Stimulated activated CD4-positive, alpha-beta T cell treated with anti-CD3 and anti-CD28 coated beads, Interleukin-2, amount 100 ng/mL, for 48 hours (primary cell): ENCODE measurements at places on chromosomes 4 and X.

DNA sequence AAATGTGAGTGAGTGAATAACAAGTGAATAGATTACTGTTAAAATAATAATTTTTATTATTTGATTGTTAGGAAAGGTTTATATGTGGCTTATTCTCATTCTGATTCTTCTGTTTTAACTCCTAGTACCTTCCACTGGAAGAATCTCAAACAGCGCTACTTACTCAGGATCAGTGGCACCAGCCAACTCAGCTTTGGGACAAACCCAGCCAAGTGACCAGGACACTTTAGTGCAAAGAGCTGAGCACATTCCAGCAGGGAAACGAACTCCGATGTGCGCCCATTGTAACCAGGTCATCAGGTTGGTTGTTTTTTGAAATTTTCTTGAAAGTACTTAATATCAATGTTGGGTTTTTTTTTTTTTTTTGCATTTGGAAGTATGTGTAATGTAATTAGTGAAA lies 117.6 kb upstream of the BMPR1B start:
- no peak for DNase-seq

DNA sequence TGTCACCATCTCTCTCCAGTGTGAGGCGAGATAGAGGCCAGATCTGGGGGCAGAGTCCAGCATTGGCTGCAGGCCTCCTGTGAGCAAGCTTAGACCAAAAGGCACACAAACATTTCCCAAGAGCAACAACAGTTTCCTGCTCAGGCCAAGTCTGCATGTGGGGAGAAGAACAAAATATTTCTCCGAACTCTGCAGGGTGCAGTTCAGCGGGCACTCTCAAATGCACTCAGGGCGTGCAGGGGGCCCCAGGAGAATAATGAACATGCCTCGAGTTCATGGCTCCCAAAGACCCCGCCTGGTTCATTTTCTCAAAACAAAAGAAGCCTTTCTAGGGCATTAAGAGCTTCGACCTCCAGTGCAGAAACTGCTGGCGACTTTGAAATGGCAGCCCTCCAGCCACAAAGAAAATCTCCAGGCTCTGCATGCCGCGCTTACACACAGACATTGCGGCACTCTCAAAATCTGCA lies 57.8 kb upstream of the HELT start:
- no peak for DNase-seq

DNA sequence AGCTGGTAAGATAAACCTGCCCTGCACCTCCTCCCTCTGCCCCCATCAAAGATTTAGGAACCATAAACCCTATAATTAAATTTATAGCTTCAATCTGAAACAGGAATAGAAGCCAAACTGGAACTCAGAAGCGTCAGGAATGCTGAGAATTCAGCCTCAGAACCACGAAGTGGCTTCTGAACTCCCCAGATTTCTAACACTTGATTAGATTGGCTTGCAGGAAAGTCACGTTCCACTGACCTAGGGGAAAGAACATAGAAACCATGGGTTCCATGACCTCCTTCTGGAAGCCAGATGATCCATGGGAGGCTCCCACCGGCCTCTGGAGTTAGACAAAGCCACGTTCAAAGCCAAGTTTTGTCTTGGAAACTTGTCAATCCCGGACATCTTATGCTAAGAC lies 356.5 kb downstream of the MID1IP1 start:
- no peak for DNase-seq

- DNase-seq: no peak
Observed at GRCh38 chrX:8586953-8587352, 122.3 kb downstream of the VCX3B start.

DNA sequence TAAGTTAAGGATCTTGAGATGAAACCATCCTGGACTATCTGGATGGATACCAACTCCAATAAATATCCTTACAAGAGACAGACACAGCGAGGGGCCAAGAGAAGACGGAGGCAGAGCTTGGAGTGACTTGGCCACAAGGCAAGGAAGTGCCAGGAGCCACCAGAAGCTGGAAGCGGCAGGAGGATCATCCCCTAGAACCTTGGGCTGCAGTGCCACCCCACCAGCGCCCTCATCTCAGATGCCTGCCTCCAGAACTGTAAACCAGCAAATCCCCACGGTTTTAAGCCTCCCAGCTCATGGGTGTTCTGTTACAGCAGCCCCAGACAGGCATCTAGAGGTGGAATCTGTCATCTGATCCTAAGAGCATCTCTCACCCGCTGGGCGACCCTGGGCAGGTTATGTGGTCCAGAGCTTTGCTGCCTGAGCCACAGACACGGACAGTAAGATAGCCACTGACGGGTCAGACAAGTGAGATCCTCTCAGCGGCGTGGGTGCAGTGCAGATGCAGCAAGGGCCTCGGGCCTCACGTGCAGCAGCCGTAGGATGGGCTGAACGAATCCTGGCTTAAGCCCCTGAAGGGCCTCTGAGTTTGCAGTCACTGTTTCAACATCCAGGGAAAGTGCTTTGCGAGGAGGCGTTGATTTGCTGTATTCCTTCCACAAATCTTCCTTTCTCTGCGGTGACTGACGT lies 25.1 kb upstream of the MXD4 start:
- DNase-seq: no peak

- no peak for DNase-seq
Observed at GRCh38 chrX:37959212-37960021, 46.9 kb upstream of the SYTL5 start.

GRCh38 chr4:143185253-143186107 lies 763 bp downstream of the USP38 start:
- no peak for DNase-seq

DNA sequence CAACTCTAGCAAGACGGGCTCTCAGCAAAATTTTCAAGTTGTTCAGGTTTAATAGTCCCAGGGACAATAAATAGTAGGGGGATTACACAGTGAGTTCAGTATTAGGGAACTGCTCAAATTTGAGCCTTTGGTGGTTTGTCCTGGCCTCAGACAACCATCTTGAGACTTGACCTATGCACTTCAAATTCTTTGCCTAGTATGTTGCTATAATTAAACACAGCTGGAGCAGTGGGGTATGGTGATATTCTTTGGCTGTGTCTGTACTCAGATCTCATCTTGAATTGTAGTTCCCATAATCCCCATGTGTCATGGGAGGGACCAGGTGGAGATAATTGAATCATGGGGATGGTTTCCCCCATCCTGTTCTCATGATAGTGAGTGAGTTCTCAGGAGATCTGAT lies 43.3 kb upstream of the TEX13A start:
- no peak for DNase-seq

GRCh38 chrX:22325096-22325495 lies 52.4 kb downstream of the CBLL2 start:
- DNase-seq: no peak
